Endothelial cell (in vitro differentiated cells): ENCODE measurements at places on chromosomes 5 and 9.

DNA sequence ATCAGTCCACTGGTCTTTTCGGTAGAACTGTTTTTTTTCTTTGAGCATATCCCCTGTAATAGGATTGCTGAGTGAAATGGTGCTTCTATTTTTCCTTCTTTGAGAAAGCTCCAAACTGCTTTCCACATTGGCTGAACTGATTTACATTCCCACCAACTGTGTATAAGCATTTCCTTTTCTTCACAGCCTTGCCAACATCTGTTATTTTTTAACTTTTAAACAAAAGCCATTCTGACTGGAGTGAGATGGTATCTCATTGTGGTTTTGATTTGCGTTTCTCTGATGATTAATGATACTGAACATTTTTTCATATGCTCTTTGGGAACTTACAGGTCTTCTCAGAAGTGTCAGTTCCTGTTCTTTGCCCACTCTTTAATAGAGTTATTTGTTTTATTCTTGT lies 764.7 kb downstream of the MTRR start:
- no peak for DNase-seq

DNA sequence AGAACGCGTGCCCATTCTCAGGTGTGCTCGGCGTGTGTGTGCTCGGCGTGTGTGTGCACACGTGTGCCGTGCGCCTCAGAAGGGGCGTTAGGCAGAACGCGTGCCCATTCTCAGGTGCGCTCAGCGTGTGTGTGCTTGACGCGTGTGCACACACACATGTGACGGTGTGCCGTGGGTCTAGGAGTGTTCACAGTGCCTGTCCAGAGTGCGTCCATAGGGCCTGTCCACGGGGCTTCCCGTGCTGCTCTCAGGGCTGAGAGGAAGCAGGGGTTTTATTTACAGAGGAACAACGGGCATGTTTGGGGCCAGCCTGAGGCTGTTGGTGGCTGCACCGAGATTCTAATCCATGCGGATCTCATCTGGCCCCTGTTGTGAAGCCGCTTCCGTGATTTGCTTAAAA lies 14.2 kb upstream of the AHRR start:
- no peak for DNase-seq

GRCh38 chr5:10645146-10645545 lies 81.3 kb downstream of the ANKRD33B start:
- DNase-seq, result no peak

DNA sequence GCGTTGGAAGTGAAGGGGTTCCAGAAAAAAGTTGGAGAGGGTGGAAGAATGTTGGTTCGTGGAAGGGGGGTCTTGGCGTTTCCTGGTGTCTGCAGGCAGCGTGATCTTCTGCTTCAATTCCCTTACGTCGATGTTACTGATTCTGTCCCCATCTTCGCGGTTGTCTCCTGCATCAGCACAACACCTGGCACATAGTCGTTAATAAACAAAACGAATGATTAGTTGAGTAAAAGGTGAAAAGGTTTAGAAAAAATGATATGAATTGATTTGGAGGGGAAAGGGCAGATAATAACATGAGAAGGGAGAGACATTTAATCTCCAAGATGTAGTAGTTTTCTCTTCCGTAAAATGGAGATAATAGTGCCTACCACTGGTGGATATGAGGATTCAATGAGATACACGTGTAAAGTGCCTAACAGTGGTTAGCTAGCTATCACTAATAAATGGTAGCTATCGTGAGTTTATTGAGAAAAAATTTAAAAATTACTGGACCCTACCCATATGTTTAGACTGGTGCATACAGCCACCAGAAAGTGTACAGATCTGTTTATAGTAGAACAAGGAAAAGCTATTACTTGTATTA lies 556 bp downstream of the MTREX start:
- DNase-seq, result peak; percentile 3

DNA sequence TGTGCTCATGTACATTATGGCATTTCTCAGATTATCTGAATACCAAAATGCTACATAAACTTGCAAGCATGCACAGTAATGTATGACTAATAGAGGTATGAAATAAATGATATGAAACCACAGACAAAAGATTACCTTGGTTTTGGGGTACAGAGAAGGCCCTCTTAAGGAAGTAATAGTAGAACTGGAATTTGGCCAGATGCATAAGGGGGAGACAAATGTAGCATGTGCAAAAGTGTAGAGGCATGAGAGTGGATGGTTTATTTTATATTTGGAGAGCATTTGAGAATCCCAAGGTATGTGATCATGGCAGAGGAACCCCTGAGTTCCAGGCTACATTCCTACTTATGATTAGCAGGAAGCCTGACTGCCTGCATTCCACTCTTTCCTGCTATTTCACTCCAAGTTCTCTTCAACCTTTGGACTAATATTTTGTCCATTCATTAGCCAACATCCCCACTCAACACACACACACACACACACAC lies 74.2 kb downstream of the MAMDC2 start:
- DNase-seq, result no peak

GRCh38 chr9:89684912-89685636 lies 80.3 kb downstream of the GADD45G start:
- no peak for DNase-seq

GRCh38 chr9:91186632-91187108 lies 175.0 kb downstream of the AUH start:
- no peak for DNase-seq

- no peak for DNase-seq
Measured at GRCh38 chr5:181200816-181201215, 4.2 kb downstream of the TRIM7 start.

GRCh38 chr5:76754668-76755078 lies 38.7 kb downstream of the F2R start:
- no peak for DNase-seq

- no peak for DNase-seq
Measured at GRCh38 chr5:65475895-65476294, 5.8 kb downstream of the ADAMTS6 start.

- DNase-seq, result no peak
Measured at GRCh38 chr5:172055996-172056395, 49.6 kb upstream of the FBXW11 start.

GRCh38 chr9:124859803-124860581 lies 1.8 kb downstream of the RPL35 start:
- no peak for DNase-seq

- peak; percentile 47 for DNase-seq
Measured at GRCh38 chr5:142325725-142326479, 1.1 kb upstream of the SPRY4 start.

DNA sequence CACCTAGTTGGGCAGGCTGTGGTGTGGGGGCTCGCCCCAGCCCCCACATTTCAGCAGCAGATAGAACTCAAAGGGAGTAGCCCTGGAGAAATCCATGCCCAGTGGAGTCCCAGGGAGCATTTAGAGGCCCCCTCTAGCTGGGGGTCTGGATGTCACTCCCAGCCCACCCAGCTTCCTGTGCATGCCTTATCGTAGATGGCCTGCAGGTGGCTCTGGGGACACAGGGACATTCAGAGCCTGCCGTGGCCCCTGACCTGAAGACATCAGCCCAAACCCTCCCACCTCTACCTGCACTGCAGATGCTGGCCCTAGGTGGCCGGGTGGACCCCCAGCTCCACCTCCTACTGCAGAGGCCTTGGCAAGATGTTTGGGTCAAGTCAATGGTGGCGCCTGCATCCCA lies 49.0 kb upstream of the LMX1B start:
- no peak for DNase-seq

- no peak for DNase-seq
Measured at GRCh38 chr9:34463098-34463900, 4.7 kb downstream of the DNAI1 start.

GRCh38 chr9:125437771-125438221 lies 176.2 kb downstream of the GAPVD1 start:
- DNase-seq, result no peak

GRCh38 chr5:142998316-142999020 lies 228.3 kb downstream of the ARHGAP26 start:
- no peak for DNase-seq

GRCh38 chr5:164326219-164326618 lies 820.8 kb downstream of the MAT2B start:
- DNase-seq, result no peak

GRCh38 chr9:116267021-116267420 lies 113.4 kb downstream of the PAPPA start:
- no peak for DNase-seq

GRCh38 chr5:127702926-127703561 lies at the start of gene CCDC192:
TSS of gene CCDC192 (plus strand) at chr5:127703391. CDS start at chr5:127703446, 55 bp downstream.
- no peak for DNase-seq

DNA sequence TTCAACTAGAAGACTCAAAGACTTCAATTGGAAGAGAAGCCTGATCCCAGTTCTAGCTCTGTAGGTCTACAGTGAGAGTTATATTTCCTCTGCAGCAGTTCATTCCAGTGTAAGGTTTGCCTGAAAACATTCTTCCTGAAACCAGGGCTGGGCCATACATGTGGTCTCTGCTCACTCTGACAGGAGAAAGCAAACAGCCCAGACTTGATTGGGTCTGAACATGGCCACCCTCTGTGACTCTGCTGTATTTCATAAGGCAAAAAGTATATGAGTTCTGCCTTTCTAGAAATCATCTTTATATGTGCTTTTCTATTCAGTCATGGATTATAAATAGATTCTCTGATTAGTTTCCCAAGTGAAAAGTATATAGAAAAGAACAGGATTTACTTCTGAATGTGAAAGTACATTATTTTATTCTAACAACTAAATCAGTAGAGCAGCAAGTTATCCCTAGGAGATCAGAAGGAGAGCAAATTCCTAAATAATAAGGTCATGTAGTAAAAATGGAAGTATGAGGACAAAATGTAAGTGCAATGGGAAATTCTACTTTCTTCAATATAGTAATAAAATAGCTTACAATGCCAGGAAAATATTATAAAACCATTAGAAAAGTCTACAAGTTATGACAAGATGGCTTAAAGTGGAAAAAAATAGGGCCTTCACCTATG lies 144.3 kb downstream of the EFNA5 start:
- no peak for DNase-seq
